Psoas muscle (tissue), 8 donors: ENCODE measurements at places on chromosomes 2 and 18.
A peak's percentile ranks its signal among the peaks of the same experiment; 100 is the strongest.

- no peak for DNase-seq
Measured at GRCh38 chr2:9300214-9300613, 93.6 kb downstream of the ASAP2 start.

DNA sequence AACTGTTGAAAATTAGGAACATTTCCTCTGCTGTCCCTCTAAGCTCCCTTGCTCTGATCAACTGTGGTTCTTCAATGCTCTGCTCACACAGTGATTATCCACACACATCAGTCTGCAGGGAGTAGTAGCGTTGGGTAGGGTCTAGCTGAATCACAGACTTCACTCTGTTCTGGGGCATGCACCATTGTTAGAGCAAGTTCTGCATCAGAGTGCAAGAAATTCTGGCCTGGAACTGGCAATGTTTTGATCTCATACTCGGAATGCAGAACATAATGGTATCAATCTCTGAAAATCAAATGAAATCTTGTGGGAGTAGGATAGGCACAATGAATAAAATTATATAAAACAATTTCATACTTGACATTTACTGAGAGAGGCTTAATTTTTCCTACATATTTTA is 55.3 kb downstream of the HRH4 start:
- DNase-seq = no peak

DNA sequence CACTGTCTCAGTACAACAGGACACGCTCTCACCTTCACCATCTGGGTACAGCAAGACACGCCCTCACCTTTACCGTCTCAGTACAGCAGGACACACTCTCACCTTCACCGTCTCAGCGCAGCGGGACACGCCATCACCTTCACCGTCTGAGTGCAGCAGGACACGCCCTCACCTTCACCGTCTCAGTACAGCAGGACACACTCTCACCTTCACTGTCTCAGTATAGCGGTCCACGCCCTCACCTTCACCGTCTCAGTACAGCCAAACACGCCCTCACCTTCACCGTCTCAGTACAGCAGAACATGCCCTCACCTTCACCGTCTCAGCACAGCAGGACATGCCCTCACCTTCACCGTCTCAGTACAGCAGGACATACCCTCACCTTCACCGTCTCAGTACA is 109.9 kb upstream of the CTDP1 start:
- DNase-seq = no peak

- DNase-seq = no peak
Measured at GRCh38 chr18:46536215-46536874, 120.7 kb downstream of the LOXHD1 start.

DNA sequence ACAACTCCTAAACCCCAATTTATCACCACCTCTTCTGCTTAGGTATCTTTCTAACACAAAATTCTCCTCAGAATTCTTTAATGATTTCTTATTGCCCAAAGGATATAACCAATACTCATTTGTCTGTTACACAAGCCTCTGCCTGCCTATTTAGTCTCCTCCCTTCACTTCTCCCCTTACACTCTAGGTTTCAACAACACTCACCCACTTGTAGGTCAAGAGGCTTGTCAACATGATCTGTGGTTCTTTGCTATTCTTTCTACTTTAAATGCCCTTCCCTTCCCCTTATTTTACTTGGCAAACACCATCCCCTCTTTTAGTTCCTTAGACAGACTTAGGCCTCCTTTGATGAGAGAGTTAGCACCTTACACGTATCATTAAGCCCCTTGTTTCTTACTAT is 69.0 kb upstream of the C2orf15 start:
- DNase-seq = no peak

DNA sequence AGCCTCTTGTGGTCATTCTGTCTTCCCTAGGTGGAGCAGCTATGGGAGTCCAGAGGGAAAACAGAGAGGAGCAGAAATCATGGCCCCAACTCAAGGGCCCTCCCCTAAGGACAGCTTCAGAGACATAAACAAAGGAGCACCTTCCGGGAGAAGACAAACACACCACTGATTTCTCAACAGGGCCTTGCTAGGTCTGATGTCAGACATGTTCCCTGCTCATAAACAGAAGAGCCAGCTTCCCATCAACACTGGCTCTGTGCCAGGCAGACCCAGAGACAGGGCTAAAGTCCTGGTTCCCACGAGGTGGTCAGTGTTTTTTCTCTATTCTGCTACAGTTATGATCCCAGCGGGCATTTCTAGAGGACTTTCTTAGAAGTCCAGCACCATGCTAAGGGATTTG is 19.3 kb downstream of the CXCR2 start:
- no peak for DNase-seq

DNA sequence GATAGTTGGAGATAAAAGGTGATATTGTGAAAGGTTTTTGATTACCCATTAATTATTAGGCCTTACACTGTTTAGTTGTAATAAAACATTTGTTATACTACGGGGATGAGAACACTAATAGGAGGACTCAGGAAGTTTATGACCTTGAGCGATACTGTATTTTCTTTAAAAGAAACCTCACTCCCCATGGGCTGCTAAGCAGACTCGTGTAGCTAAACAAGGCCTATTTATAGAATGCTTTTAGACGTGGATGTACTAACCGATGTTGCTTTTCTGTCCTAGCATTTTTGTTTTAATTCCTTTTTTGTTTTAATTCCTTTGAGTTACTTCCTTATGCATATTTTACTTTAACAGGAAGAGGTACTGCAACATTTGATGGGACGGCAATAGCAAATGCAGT is 22.9 kb downstream of the MSH6 start:
- no peak for DNase-seq

- DNase-seq = no peak
Measured at GRCh38 chr2:27171351-27171848, 22.6 kb downstream of the TCF23 start.

- DNase-seq = peak; percentile 61
Measured at GRCh38 chr2:120934574-120935338, 199.1 kb downstream of the GLI2 start.

DNA sequence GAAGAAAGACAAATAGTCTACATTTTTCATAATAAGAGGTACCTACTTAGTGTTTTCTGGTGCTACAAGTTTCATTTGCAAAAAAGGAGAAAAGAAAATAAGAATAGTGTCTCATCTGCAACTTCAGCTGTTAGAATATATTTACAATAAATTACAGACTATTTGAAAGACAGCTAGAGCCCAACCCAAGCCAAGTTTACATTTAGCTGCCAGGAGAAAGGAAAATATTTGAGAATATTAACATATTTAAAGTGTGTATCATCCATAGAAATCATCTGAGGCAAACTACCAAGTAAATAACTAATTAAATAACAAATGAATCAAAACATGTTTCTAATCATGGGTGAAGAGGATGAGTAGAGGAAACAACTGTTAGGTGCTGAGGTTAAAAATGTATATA is 209.2 kb upstream of the ZSWIM2 start:
- DNase-seq = no peak

DNA sequence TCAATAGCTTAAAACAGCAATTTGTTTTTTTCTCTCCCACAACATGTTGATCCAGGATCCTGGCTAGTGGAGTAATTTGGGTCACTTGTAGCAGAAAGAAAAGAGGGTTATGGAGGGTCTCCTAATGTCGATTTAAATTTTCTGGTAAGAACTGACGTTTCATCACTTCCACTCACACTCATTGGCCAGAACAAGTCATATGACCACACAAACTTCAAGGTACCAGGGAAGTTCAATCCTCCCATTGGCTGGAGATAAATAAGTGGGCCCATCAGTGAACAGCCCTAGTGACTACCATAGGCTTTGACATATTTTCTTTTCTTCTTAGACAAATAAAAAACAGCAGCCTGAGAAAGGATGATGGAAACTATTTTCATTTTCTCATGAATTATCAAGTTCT is 8.3 kb upstream of the TMEM131 start:
- DNase-seq = no peak

DNA sequence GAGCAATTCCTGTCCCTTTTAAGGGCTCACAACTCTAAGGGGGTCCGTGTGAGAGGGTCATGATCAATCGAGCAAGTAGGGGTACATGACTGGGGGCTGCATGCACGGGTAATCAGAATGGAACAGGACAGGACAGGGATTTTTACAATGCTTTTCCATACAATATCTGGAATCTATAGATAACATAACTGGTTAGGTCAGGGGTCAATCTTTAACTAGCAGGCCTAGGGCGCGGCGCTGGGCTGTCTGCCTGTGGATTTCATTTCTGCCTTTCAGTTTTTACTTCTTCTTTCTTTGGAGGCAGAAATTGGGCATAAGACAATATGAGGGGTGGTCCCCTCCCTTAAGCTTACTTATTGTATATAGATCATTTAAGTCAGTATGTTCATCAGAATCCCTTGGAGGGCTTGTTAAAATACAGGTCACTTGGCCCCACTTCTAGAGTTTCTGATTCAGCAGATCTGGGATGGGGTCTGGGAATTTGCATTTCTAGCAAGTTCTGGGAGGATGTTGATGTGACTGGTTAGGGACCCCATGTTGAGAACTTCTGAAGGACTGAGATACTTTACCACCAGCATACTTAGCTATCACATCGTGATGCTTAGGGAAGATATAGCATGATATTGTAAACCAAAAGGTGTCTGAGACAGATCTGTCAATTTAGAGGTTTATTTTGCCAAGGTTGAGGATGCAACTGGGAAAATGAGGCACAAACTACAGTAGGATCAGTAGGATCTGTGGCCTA is 2.8 kb upstream of the INPP4A start:
- DNase-seq = no peak

GRCh38 chr2:72094701-72095100 is 53.0 kb downstream of the CYP26B1 start:
- DNase-seq = no peak

DNA sequence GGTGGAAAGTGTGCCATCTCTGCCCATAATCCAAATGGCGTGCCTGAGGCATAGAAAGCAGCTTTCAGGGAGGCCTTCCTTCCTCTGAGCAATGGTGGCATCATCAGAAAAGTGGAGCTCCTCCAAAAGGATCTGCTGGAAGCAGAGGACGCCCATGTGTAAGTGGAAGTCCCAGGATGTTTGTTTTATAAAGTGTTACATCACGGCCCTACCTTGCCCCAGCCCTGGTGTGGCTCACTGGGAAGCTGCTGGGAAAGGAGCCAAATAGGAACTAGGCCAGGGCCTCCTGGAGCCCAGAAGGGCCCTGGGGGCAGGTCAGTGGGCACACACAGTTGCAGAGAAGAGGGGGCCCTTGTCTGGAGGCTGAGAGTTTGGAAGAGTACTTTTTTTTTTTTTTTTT is 4.2 kb upstream of the ODC1 start:
- no peak for DNase-seq

- no peak for DNase-seq
Measured at GRCh38 chr2:77232909-77233425, 289.2 kb downstream of the LRRTM4 start.

- no peak for DNase-seq
Measured at GRCh38 chr2:160491911-160492371, 1.7 kb downstream of the RBMS1 start.

GRCh38 chr2:225938991-225939390 is 539.5 kb downstream of the NYAP2 start:
- no peak for DNase-seq

DNA sequence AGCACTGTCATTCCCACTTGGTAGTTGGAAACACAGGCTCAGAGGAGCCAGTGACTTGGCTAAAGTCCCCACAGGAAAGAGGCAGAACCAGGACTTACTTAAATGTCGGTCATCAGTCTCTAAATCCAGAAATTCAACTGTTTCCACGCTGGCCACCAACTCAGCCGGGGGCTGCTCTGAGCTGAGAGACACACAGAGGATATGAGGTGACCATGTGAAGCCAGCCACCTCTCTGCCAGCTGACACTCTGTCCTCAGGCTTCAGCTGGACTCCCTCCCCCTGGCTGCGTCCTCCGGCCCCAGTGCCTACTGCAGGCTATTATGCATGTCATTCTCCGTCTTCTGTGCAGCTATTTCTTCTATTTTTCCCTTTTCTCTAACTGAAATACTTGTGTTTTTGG is 168.9 kb downstream of the ANKRD30B start:
- no peak for DNase-seq

DNA sequence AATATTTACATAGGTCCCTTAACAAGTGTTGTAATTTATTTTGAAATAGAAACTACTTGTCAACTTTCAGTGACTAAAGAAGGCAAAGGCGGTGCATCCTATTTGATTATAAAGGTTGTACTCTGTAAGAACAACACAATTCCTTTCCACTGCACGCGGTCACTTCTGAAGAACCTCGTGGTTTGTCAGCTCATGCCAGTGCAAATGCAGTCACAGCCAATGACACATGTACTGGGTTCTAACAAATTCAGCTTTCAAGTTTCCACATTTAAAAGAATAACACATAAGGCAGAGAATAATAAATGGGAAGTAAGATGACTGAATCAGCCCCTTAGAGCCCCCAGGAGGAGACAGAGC is 39.7 kb downstream of the CYB5A start:
- no peak for DNase-seq

DNA sequence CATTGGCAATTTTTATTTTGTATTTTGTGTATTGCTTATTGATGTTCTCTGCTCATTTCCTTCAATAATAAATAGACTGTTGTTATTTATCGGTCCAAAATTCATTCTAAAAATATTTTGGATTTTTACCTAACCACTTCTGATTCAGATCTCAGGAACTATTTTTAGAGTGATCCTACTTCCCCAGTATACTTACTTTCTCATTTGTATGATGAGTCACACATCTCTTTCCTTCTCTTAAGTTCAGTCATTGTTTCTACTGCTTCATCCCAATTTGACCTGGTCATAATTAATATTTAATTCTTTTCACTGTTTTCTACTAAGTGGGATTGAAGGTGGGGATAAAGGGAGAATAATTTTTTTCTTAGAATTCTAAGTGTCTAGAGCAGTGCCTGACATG is 75.1 kb downstream of the AGPS start:
- DNase-seq = no peak

GRCh38 chr2:170054997-170055396 is 123.0 kb upstream of the MYO3B start:
- no peak for DNase-seq

DNA sequence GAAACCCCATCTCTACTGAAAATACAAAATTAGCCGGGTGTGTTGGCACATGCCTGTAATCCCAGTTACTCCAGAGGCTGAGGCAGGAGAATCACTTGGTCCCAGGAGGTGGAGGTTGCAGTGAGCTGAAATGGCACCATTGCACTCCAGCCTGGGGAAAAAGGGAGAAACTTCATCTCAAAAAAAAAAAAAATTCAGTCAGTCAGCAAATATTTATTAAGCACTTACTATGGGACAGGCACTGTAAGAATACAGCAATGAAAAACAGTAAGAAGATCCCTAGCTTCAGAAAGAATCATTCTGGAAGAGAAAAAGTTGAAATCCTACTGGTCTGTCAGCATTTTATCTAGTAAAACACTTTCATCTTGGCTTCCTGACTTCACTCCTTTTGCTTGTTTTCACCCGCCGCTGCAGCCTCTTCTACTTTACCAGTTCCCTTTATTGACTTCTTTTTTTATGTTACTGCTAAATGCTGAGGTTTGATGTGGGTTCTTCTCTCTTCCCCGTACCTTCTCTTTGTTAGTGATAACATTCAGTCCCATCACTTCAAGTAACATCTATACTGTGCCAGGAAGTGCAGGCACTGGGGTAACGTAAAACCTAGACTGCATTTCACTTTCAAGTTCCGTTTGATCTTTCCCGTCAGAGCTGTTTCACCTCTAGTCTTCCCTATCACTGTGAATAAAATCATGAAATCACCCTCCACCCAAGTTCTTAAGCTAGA is 10.8 kb upstream of the TAF4B start:
- no peak for DNase-seq
